ENCODE measurements at places on chromosomes 12 and 14.

DNA sequence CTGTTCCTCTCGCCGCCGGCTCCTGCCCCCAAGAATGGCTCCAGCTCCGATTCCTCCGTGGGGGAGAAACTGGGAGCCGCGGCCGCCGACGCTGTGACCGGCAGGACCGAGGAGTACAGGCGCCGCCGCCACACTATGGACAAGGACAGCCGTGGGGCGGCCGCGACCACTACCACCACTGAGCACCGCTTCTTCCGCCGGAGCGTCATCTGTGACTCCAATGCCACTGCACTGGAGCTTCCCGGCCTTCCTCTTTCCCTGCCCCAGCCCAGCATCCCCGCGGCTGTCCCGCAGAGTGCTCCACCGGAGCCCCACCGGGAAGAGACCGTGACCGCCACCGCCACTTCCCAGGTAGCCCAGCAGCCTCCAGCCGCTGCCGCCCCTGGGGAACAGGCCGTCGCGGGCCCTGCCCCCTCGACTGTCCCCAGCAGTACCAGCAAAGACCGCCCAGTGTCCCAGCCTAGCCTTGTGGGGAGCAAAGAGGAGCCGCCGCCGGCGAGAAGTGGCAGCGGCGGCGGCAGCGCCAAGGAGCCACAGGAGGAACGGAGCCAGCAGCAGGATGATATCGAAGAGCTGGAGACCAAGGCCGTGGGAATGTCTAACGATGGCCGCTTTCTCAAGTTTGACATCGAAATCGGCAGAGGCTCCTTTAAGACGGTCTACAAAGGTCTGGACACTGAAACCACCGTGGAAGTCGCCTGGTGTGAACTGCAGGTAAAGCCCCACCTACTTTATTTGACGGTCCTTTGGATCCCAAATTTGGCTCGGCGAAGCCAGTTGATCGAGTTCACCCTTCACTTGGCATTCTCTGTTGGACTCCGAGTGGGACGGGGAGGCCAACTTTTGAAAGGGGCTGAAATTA is 1.5 kb downstream of the WNK1 start:
- peak; percentile 36 for DNase-seq

DNA sequence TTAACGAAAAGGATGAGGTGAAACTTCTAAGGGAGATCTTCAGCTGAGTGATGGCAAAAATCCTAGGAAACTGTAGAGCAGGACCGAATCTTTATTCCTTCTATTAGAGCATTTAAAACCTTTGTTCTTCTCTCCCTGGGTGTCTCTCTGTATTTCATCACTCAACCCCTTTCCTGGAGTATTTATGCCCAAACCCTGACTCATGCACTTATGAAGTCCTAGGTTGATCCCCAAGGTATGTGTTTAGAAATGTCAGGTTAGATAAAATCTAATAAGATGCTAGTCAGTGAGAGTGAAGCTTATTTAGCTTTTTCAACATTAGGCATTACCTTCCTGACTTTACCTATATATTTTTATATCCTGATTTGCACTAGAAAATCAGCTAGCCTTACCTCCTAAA is 239.8 kb upstream of the NPAS3 start:
- no peak for DNase-seq

GRCh38 chr12:89472508-89472907 is 52.1 kb downstream of the GALNT4 start:
- DNase-seq, result no peak

- DNase-seq, result no peak
Measured at GRCh38 chr14:33390335-33390734, 451.7 kb downstream of the NPAS3 start.

DNA sequence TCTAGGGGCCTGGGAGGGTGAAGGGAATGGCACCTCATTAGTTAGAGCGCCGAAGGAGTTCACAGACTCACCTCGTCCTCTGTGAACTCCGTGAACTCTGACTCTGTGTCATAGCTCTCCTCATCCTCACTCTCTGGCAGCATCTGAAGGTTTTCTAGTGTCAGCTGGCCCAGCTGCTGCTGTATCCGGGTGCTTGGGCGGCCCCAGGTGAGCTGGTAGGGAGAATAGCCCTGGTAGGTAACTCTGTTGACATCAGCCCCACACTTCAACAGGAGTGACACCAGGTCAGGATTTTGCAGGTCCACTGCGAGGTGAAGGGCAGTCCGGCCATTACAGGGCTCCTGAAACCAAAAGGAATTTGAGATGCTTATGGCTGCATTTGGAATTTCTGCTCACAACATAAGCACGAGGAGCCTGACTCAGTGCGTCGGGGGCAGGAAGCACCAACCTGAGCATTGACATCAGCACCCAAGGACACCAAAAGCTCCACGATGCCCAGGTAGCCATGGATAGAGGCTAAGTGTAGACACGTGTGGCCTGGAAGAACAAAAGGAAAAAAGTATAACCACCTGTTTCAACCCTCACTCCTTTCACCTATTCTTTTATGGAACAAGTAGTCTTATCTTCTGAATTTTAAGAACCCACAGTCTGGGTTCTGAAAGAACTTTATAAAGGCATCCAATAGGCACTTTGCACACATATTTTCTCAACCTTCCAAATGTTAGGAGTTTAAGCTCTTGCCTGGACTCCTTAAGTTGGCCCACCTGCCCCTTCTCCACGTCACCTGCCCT is 2.0 kb downstream of the NFKBIA start:
- DNase-seq, result no peak

- no peak for DNase-seq
Measured at GRCh38 chr12:117228239-117228638, 38.0 kb upstream of the FBXO21 start.

DNA sequence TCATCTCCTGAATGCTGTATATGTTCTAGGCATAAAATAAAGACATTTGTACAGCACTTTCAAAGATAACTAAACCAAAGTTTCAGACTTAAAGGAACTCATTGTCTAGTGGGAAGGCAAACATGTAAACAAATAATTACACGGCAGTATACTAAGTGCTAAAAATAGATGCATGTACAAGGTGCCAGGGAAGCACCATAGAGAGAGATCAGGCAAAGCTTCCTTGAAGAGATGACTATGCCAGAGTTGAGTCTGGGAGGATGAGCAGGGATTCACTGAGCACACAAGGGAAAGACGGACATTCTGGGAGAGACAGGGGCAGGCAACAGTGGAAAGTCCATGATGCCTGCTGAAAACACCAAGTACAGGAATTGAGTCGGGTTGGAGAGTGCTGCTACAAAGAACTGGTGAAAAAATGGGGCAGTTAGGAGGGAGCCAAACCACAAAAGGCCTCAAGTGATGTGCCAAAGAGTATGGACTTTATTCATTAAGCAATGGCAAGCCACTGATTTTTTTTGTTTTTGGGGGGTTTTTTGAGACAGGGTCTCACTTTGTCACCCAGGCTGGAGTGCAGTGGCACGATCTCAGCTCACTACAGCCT is 26.8 kb downstream of the ANKS1B start:
- no peak for DNase-seq

GRCh38 chr12:4196805-4197420 is 76.6 kb upstream of the CCND2 start:
- no peak for DNase-seq

GRCh38 chr14:74656964-74657363 is 44.9 kb upstream of the LTBP2 start:
- DNase-seq, result no peak

DNA sequence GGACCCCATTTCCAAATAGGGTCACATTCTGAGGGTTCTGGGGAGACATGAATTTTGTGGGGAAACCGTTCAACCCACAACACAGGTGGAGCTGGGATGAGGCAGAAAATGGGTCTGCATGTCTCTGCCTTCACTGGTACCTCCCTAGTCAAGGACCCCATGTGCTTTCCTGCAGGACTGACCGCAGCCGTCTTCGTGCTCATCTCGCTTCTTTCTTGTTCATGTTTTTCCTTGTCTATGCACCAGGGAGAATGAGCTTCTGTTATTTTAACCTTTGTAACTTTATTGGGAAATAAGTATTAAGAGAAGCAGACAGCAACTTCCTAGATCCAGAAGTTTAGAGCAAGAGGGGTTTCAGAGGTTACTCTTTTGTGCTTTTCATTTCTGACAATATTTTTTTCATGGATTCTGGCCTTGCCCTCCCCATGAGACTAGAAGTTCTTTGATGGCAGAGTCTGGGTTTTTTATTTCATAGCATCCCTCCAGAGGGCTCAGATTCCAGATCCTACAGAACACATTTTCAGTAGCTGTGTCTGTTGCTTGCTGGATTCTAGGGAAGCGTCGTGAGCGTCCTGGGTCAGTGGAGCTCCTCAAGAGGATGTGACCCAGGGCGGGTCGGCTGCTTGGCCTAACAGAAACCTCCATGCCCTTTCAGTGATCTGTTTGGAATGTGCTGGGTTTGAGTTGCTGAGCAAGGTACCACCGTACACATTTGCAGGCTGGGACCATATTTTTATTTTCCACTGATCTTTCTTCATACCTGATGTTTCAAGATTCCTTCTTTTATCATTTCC is 104.2 kb downstream of the ADGRD1 start:
- no peak for DNase-seq

DNA sequence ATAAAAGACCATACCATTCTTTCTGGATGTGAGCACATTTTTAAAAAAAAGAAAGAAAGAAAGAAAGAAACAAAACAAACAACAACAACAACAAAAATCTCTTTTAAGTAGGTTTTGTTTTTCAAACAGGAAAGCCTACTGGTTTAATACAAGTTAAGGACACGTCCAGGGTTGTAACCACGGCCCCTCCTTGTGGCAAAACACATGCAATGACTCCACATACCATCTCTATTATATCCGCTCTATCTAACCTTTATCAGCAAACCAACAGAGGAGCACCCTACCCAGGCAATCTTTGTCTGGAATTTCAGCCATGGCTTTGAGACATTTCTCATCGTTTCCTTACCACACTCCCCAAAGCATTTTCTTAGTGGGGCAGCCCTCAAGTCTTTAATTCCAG is 360.5 kb upstream of the TMPO start:
- DNase-seq, result no peak

GRCh38 chr12:66497008-66497897 is 181.6 kb downstream of the GRIP1 start:
- no peak for DNase-seq

- DNase-seq, result no peak
Measured at GRCh38 chr12:101172316-101172715, 37.7 kb downstream of the SLC5A8 start.

GRCh38 chr14:35046751-35047536 is 872 bp downstream of the FAM177A1 start:
- DNase-seq, result no peak

GRCh38 chr12:29640589-29641345 is 143.0 kb downstream of the TMTC1 start:
- DNase-seq, result no peak

GRCh38 chr12:76312315-76312714 is 35.9 kb downstream of the BBS10 start:
- no peak for DNase-seq

DNA sequence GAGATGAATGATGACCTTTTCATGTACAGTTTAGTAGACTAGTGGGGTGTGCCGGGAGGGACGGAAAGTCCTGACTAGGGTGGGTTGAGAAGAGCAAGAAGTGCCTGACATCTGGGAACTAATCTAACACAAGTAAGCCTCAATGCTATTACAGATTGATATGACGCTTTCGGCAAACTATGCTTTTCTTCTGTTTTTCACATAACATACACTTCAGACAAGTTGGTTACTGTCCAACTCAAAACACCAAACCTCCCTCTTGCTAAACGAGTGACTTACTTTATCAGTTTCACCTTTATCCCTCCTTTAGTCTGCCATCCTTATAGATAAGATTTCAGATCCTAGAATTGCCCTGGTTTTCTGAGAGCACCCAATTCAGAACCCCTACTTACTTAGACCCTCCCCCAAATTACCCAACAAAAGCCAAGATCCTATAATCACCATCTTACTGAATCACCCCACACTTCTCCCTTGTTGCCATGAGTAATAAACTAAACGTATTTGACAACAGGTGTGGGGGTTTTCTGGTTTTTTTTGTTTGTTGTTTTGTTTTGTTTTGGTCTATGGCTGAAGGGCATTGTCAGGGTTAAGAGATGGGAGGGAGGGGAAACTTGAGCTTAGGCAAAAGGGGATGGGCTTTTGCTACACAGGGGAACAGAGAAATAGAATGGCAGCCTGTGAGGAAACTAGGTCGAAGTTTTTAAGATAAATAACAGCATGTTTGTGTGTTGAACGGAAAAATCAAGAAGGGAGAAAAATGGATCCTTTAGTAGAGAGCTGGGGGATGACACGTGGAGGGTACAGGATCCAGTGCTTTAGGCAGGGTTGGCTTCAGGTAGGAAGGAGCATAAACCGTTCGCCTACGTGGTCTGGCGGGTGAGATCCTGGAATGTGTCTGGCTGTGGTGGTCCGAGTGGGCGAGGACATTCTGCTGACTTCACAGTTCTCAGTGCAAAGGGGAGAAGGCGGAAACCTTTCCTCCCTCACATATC is 6.1 kb upstream of the PSMA3 start:
- no peak for DNase-seq

DNA sequence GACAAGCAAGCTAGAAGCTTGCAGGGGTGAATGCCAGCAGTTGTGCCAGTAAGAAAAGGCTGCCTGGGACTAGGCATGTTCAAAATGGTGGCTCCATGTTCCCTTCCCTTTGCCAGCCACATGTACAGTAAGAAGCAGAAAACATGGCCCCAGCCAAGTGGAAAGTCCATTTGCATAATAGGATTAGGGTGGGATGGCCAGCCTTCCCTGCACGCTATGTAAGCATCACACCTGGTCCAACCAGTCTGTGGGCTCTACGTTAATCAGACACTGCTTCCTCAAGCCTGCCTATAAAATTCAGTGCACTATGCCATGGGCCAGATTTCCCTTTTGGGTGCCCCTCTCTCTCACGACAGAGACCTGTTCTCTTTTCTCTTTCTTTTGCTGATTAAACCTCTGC is 288.4 kb downstream of the GXYLT1 start:
- DNase-seq, result no peak

- no peak for DNase-seq
Measured at GRCh38 chr12:38629064-38629463, 276.3 kb downstream of the CPNE8 start.

- no peak for DNase-seq
Measured at GRCh38 chr12:20469756-20470155, 101.4 kb downstream of the PDE3A start.

DNA sequence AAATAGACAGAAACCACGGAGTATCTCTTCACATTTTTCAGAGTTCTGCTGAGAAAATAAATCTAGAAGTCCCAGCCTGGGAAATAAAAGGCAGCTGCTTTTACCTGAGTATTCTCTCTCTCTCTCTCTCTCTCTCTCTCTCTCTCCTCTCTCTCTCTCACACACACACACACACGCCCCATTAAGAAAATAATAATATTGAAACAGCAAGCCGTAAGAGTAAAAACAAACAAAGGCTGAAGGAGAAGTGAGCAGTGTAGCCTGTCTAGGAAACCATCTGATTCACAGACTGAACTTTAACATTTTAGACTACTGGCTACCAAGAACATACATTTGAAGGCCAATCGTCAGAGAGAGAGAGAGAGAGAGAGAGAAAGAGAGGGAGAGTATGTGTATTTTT is 8.4 kb downstream of the PTHLH start:
- no peak for DNase-seq

DNA sequence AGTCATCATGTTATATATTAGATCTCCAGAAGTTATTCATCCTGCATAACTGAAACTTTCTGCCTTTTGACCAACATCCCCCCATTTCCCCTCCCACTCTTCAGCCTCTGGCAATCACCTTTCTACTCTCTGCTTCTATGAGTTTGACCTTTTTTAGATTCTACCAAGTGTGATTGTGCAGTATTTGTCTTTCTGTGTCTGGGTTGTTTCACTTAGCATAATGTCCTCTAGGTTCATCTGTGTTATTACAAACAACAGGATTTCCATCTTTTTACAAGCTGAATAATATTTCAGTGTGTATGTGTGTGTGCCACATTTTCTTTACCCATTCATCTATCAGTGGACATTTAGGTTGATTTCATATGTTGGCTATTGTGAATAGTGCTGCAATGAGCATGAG is 11.2 kb upstream of the WSCD2 start:
- DNase-seq, result no peak

Data from activated CD4-positive, alpha-beta T cell treated with anti-CD3 and anti-CD28 coated beads for 4 hours (primary cell).